ENCODE measurements at places on chromosomes 5 and 9.

DNA sequence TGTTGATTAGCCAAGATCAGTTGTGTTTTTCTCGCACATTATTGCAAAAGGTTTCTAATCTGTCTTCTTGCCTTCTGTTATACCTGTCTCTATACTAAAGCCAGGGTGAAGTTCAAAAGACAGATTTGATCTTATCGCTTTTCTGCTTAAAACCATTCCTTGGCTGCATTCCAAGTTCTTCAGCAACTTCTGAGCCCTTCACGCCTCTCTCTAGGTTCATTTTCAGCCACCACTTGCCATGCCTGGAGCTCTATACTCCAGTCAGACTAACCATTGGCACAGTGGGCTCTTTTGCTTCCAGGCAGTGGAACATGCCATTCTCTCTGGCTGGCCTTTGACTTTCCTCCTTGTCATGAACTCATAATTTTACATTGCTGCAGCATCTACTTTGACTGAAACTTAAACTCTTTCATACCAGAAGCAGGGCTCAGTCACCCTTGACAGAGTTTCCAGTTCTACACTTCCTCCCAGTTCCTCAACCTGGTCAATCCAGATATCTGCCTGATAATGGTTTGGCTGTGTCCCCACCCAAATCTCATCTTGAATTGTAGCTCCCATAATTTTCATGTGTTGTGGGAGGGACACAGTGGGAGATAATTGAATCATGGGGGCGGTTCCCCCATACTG is 114.4 kb downstream of the SLC12A2 start:
- no peak for DNase-seq

- no peak for DNase-seq
Observed at GRCh38 chr5:141880961-141881801, 3.0 kb upstream of the PCDH1 start.

DNA sequence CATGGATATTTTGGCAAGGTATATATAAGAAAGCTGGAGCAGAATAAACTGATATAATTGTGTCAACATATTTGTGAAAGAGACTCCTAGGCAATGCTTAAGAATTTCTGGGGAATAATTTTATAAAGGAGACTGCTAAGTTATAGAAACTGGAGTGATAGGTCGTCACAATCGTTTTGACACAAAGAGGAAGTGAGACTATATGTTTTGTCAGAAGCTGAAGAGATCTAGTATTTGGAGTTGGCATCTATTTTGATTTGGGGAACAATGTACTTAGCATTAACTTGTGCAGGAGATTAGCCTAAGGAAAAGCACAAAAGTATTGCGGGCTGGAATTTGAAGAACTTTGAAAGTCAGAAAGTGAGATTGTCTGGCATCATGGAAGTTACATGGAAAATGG is 582.5 kb downstream of the TAF11L14 start:
- no peak for DNase-seq

DNA sequence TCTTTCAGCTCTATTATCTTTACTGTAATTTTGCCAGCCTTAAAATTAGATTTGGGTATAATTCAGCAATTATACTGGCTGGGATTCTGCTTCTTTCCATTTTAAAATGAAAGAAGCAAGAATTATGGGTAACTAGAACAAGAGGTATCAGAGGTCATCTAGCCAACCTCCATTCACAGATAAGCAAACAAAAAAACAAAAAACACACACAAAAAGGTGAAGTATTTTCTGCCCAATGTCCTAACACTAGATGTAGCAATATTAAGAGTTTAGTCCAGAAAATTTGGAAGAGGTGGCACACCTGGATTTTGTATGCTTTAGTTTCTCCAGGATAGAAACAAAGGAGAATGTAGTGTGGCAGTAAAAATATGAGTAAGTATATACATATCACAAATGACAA is 68.1 kb upstream of the ANXA1 start:
- no peak for DNase-seq

- no peak for DNase-seq
Observed at GRCh38 chr9:6034954-6035353, 19.5 kb upstream of the RANBP6 start.

DNA sequence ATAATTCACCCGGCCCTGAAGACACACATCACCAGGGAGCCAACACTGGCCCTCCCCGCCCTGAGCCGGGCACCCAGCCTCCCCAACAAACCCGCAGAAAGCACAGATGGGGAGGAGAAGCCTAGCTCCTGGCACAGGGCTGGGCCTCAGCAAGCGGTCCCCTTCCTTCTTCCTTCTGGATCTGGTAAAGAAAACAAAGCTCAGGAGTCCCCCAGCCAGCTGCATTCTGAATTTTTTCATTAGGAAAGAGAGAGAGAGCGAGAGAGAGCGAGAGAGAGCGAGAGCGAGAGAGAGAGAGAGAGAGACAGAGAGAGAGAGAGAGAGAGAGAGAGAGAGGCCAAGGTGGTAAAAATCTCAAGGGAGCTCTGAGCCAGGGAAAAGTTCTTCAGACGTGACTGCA is 195.7 kb downstream of the CRB2 start:
- DNase-seq: no peak

GRCh38 chr9:109113892-109114609 is 5.7 kb downstream of the TMEM245 start:
- no peak for DNase-seq

GRCh38 chr9:125659201-125659840 is 47.7 kb downstream of the MAPKAP1 start:
- DNase-seq: peak; percentile 18

DNA sequence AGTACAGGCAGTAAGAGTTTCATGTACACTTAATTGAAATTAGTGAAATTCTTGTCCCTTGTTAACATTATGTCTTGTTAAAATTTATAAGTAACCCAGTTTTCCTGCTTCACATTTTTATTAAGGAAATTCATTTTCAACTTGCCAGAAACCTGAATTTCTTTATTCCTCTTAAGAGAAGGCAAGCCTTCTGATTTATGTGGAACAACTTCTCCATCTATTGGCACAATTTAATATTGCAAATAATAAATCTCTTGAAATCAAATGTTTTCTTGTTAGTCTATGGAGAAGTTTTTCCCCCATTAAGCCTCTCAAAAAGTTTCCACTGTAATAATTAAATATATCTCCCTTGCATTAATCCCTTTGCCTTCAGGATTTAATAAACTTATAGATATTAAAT is 33.8 kb upstream of the ACO1 start:
- DNase-seq: peak; percentile 12

- DNase-seq: no peak
Observed at GRCh38 chr5:160511280-160511929, 89.8 kb downstream of the PTTG1 start.

DNA sequence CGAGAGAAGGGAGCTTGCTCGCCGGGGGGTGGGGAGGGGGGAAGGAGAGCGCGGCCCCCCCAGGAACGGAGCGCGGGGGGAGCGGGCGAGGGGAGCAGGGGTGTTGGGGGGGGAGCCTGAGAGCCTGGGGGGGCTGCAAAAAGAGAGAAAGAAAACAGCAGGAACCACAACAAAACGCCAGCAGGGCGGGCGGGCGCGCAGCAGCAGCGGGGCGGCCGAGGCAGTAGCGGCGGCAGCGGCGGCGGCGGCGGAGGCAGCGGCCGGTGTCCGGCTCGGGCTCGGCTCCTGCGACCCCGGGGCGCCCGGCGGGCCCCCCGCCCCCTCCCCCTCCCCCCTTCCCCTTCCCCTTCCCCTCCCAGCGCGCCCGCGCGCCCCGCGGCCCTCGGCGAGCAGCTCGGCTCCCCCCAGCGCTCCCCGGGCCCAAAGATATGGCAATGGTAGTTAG is 1.6 kb downstream of the NR2F1 start:
- peak; percentile 45 for DNase-seq

GRCh38 chr5:73218552-73219171 is 45.7 kb downstream of the TMEM174 start:
- DNase-seq: peak; percentile 67

GRCh38 chr9:113349445-113350094 is at the start of gene BSPRY:
Gene BSPRY, plus strand, starts transcription at chr9:113349541. Its CDS starts 39 bp downstream, at chr9:113349580.
- no peak for DNase-seq

- no peak for DNase-seq
Observed at GRCh38 chr9:114994768-114995167, 64.4 kb upstream of the TNFSF8 start.

DNA sequence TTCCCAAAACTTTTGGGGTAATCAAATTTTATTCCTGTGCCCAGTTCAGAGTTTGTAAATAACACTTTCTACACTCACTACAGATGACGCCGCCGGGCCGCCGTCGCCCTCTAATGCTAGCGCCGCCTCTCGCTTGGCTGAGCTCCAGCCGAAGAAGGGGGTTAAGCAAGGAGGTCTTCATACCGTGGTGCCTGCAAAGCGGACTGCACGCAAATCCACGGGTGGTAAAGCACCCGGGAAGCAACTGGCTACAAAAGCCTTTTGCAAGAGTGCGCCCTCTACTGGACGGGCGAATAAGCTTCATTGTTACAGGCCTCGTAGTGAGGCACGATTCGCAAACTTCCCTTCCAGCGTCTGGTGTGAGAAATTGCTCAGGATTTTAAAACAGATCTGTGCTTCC is 280.4 kb downstream of the MEF2C start:
- no peak for DNase-seq

- peak; percentile 92 for DNase-seq
Observed at GRCh38 chr9:123058834-123059233, 25.4 kb downstream of the GPR21 start.

- peak; percentile 68 for DNase-seq
Observed at GRCh38 chr5:65213921-65214525, 267.7 kb downstream of the ADAMTS6 start.

GRCh38 chr5:143249851-143250250 is 153.6 kb downstream of the NR3C1 start:
- DNase-seq: no peak

DNA sequence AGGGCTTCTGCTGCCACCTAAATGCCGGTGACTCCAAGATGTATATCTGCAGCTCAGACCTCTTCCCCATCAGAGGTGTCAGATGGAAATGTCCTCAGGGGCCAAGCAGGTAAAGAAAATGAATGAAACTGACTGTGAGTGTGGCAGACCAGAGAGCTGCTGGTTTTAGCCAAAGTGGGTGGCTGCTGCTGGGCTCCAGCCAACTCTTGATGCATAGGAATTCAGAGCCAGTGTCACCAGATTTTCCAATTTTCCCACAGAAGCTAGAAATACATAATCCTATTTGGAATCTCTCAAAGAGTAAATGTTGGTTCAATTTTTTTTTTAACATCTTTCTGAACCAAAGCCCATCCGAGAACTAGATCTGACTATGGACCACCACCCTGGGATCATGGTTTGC is 161.2 kb upstream of the SPRY4 start:
- DNase-seq: peak; percentile 20

DNA sequence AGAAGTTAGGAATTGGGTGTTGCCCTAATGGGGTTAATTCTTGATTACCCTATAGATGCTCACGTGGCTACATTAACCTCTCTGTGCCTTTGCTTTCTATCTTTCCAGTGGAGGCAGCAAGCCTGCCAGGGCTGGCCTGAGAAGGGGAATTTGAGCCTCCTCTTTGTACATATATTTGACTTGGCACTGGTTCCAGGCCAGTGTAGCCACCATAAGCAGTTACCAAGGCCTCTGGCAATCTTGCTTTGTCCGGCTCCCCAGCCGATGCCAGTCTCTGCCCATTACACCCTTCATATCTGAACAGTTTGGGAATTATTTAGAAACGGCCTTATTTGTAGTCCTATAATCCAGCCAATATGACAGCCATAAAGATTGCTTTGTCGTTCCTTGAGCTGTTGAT is 58.6 kb upstream of the PPARGC1B start:
- no peak for DNase-seq

DNA sequence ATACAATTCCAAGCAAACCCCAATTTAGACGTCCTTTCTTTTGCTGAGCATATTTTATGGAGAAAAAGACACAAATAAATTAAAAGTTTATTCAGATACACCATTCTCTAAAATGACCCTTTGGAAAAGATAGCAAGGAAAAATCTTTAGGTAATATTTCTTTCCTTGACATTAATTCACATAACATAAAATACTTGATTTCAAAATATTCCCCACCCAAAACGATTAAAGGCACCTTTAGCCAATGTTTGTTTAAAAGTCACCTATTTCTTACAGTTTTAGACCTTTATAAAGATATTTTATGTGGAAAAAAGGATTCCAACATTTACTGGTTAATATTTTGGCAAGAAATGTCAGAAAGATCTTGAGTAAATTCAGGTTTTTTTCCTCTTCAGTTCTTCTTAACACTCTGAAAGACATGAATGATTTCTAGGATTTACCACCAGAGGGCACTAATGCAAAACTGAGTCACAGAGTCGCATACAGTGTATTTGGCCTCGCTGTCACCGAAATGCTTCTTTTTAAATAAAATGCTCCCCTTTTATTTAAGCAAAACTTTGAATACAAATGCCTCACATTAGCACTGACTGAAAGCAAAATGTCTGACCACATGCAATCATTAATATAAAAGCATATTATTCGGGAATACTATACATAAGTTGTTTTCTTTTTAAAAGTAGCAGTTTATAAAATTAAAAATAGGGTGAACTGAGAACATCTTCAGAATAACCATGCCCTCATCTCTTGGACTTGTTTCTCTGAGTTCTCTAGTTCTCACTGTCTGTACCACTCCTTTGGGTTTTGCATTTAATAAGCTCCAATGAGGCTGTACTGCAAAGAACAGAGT is 122.5 kb downstream of the SLC1A3 start:
- peak; percentile 40 for DNase-seq

- DNase-seq: no peak
Observed at GRCh38 chr9:28059192-28059591, 485.9 kb upstream of the C9orf72 start.

- no peak for DNase-seq
Observed at GRCh38 chr9:124899845-124900244, 37.9 kb downstream of the ARPC5L start.

DNA sequence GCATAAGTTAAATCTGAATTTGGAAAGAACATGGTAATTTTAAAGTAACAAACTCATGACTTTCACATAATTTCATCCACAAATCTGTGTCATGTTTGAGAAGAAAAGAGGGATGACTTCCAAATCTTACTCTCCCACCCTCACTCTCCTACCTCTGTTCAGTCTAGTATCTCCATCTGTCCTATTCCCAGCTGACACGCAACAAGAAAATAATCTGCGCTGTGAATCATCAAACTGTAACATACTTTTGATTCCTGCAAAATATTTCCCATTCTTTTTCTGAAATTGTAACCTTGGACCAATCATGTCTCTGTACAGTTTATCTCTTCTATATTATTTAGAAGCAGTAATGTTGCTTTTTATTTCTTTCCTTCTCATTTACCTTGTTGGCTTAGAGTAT is 91.4 kb downstream of the SLC12A2 start:
- DNase-seq: peak; percentile 64

Data from HCEC 1CT (cell line).